ENCODE measurements at places on chromosomes 2 and 18.

DNA sequence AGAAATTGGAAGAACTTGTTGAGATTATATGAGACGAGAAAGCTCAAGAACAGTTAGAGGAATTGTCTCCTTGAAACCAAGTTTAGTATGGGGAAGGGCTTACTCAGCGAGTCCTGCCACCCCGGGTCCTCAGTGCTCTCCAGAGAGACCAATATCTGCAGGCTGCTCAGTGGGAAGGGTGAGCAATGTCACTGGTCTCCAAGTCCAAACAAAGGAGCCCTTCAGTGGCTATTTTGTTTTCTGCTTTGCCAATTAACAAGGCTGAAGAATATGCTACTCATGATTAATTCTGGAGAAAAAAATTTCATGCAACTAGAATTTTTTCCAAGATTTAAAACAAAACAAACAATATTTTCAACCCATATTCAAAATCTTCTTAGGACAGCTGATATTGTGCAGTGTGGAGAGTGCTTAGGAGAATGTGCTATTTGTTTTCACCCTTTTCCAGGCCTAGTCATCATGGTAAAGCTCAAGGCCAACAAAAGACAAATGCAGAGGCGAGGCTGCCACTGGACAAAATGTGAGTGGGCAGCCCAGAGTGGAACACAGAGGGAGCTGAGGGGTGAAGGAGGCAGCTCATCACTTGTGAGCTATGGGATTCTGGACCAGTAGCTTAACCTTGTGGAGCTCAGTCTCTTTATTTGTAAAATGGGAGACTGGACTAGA, 83.8 kb upstream of the TMEM17 start:
- no peak for DNase-seq

DNA sequence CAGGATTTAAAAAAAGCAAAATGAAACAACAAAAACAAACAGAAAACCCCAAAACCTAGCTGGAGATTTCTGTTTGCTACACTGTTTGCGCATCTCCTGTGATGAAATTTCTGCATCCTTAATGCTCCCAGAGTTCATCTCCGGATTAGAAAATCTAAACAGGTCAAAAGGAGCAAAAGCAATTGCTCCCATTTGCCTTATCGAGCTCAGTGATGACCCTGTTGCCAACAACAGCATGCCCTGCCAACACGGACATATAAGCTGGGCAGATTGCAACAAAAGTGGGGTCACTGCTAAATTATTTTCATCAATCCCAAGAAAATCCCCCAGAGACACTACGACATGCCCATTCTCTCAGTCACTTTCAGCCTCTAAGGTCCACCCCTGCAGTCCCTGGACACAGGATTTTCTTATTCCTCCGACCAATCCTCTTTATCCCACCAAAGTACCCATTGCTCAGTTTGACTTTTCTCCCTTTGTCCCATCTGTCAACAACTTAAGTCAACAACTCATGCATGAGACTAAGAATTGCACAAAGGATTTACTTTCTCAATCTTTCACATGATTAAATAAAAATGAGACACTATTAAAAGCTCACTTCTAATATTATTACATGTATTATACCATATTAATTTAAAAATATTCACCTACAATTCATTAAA, 67.8 kb downstream of the ABCG8 start:
- no peak for DNase-seq

- DNase-seq: peak; percentile 87
Observed at GRCh38 chr18:9535430-9535991, 60.2 kb downstream of the RALBP1 start.

DNA sequence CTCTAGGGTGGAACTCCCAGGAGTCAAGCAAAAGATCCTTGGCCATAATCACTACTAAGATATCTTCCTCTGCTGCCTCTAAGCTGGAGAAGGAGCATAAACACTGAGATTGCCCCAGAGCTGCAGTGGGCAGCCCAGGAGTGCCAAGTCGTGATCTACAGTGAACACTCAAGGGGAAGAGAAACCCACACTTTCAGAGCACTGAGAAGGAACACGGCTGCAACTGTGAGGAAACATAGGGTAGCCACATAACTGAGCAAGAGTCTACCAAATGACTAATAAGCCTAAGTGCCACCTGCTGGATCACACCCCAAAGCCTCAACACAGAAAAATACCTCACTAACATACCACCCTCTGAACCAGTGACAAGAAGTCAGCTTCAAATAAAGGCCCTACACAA, 79.6 kb upstream of the RAB12 start:
- DNase-seq: no peak

- no peak for DNase-seq
Observed at GRCh38 chr2:23519334-23519651, 134.3 kb downstream of the KLHL29 start.

GRCh38 chr2:88245109-88245508, 75.0 kb downstream of the THNSL2 start:
- DNase-seq: no peak

DNA sequence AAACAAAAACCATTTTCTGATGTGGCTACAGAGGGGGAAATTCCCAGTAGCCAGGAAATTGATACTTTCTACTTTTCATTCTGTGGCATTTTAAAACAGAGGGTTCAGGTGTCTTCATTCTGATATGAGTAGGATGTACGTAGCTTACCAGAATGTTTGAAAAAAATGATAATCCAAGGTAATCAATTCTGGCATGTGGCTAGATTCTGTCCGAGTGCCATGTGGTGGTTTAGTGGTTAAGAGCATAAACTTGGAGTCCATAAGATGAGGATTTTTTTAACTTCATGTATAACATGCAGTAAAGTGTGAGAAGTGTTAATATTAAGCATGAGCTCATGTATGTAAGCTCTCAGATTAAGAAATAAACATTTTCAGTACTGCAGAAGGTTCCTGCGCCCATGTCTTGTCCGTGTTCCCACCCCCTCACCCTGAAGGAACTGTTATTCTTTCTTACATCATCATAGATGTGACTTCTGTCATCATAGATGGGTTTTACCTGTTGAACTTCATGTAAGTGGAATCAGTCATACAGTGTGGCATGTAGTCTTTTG, 4.5 kb downstream of the B3GNT2 start:
- no peak for DNase-seq

- DNase-seq: no peak
Observed at GRCh38 chr2:127110985-127111384, 4.0 kb upstream of the BIN1 start.

DNA sequence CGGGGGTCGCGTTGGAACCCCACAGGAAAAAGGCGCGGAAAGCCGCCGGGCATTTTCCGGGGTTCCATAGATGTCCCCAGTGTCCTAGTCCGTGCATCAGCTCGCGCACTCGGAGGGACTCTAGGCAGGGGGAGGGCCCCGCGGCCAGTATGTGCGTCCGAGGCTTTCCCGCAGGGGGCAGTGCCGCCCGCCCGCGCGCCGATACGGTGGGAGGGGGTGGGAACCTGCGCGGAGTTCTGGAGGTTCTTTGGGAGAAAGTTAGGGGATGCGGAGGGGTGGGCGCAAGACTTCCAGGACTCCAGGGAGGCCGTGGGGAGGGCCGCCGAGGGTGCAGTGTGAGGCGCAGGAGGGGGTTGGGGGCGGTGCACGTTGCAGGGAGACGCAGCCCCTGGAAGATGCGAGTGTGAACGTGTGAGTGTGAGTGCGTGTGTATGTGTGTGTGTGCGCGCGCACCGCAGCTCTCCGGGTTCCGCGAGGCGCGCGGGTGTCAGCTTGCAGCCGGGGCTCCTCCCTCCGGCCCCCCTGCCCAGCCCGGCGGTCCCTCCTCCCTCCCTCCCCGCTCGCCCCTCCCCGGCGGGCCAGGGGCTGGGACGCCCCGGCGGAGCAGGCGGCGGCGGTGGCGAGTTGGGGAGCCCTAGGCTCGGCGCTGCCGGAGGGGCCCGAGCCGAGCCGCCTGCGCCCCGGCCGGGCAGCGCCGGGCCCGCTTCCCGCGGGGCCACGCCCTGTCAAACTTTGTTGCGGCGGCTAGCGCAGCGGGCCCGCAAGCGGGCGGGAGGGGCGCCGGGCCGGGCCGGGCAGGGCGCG, at the start of gene TCF7L1:
TCF7L1 (plus strand) TSS at position 559 of the 804 bp plus-strand sequence. CDS start 293 bp downstream, outside the sequence.
- DNase-seq: peak; percentile 96

DNA sequence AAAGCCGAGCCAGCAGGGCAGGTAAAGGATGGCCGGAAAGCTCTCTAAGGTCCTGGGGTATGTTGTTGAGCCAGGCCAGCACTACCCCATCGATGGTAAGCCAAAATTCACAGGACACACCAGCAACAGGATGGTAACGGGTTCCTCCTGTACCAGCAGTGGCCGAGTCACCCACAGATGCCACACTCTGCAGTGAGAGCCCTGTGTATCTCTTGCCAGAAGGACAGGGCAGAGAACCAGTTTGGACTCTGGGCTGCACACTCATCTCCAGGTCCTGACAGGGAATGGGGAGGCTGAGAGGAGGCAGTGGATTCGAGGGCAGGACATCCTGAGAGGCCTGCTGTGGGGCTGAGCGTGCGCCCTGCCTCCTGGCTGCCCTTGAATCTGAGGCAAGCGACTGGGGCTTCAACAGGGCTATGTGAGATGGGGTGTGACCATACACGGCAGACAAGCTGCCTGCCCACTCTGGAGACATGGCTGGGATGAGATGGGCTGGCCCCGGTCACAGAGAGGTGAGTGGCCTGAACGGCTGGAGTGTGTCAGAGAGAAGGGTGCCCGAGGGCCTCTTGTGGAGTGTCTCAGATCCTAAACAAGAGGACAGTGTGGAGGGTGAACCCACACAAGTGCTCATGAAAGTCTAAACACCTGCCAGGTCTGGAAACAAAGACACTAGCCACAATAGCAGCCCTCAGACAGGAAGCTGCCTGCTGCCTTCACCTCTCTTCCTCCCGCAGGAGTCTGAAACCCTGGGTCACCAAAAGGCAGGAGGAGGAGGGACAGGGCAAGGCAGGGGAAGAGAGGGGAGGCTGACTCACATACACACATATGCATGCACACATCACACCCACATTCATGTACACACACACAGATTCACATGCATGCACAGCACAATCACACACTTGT, 182.3 kb downstream of the LOXHD1 start:
- no peak for DNase-seq

DNA sequence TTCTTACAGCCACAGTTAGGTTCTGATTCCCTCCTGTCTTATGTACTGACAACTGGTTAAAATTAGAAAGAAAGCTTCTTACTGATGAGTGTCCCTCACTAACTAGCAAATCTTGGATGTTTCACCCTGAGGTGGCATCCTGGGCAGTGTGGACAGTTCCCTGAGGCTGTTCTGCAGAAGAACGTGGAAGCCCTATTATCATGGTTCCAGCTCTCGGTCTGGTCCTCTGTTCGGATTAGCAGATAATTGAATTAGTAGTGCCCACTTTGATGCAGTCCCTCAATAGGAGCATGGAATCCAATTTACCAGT, 381.7 kb upstream of the NT5C1B start:
- DNase-seq: no peak

- DNase-seq: no peak
Observed at GRCh38 chr18:63480476-63480875, 3.7 kb downstream of the SERPINB5 start.

GRCh38 chr2:128492966-128493811, 174.5 kb upstream of the HS6ST1 start:
- DNase-seq: no peak

DNA sequence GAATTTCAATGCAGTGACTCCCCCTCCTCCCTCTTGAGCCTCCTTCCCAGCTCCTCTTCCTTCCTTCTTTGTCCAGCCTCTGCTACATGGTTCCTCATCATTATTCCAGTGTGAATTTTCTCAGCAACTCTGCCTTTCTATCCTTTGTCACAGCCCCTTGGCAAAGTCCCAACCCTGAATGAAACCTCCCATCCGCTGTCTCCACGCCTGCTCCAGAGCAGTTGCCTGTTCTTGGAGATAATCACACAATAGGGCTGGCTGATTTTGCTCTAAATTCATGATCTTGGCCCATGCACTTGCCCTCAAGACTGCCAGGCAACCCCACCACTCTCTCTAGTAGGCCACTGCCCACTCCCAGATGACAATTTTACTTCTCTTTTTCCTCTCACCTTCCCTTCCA, 61.4 kb downstream of the BCL2L11 start:
- no peak for DNase-seq

- DNase-seq: no peak
Observed at GRCh38 chr2:118677546-118677945, 169.9 kb downstream of the EN1 start.

DNA sequence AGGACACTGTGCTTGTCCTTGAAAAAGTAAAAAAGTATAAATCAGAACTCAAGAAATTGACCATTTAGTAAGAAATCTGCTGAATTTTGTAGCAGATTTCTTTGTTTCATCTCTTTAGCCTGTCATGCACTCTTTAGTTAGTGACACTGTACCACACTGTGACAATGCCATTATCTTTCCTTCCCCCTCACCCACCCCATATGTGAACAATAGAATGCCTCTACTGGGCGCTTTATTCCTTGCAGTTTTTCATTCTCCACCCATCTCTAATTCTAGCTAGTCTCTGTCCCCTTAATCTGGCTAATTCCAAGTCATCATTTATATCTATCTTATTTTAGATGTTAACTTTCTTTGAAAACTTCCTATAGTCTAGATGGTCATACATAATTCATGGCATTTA, 241.0 kb downstream of the LRP1B start:
- no peak for DNase-seq

DNA sequence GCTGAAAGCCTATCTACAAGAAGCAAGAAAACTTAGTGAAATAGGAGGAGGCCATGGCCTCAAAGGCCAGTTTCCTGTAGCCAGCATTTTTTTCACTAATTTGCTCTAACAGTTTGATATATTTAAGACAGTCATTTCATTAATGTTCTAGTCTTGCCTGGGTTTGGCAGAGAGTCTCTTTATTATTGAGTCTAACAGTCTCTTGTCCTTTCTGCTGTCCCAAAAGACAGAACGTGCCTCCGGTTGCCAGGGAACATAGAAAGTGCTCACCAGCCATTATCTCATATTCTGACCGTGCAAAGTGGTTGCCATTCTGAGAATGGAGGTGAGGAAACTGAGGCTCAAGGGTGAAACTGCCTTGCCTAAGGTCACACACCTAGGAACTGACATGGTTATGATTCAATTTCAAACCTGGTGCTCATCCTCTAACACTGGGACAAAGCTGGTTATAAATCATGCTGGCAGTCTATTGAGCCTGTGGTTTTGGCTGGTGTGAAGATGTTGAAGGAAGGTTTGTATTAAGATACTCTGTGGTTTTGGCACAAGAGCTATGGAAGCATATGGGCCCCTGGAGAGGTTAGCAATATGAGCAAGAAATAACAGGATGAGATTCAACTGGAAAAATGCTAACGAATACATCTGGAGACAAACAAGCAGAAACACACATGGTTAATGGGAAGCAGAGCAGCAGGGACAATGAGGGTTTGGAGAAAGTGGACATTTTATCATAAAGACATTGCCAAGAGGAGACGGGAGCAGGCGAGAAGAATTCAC, 903.3 kb upstream of the KLHL29 start:
- no peak for DNase-seq

DNA sequence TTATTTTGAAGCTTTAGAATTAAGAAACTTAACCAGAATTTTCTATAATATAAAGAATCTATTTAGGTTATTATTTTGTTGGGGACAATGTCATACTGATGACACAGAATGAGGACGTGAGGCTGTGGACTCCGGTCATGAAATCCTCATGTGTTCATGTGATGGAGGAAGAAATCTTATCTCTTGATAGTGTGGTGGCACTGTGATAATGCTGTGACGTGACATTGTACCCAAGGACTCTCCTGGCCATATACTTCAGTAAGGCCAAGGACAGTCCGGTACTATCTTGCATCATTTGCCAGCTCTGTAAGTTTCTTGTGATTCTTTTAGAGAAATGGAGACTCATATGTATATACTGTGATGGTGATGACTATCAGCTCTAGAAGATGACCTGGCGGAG, 59.1 kb downstream of the SLC9A2 start:
- no peak for DNase-seq

GRCh38 chr2:197280015-197280702, 30.4 kb downstream of the ANKRD44 start:
- no peak for DNase-seq
